GM23248 (cell line): ENCODE measurements at places on chromosomes 12 and 14.

DNA sequence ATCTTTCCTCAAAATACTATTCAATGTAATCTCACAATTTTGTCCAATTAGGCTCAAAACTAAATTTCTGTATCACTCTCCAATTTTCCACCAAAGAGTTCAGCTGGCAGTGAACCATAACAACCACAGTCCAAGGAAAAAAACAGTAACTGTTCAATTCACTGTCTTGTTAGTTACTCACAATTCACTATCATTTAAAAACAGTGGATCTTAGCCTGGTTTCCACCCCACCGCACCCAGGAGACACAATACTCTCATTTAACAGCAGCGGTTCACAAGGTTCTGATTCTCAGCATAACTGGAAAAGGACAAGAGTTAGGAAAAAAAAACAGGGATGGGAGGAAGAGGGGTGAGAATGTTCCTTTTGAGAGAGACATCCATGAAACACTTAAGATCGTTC is 40.5 kb downstream of the MED13L start:
- DNase-seq, result peak; percentile 35

DNA sequence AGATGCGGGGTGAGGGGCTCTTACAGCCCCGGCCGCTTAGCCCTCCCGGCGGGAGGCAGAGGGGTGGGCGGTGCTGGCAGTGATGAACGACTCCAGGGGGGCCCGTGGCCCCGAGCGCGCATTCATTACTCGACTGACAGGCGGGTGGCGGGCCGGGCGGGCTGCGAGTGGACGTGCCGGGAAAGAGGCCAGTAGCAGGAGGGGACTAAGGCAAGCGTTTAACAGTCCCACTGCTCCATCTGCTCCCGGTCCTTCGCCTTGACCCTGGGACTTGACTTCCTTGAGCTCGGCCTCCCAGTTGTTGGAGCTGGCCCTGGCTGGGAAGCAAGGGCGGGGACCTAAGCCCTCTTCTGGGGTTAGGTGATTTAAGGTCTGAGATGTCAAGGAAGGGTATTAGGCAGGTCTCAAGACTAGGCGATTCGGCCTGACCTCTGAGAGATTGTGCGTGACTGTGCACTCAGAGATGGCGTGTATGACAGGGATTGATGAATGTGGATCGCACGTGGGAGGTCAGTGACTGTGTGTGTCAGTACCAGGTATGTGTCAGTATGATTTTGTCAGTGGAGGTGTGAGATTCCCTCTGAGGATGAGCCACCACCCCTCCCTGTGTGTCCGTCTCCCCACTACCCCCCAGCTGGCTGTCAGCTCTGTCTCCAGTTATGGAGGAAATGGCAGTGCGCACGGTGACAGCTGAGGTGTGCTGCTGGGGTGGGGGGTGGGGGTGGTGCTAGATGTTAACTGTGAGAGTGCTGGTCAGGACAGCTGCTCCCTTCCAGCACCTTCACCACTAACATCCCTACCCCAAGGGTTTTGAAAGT is 3.6 kb upstream of the DNAJC22 start:
- peak; percentile 33 for DNase-seq

GRCh38 chr14:93745603-93746273 is 42.5 kb downstream of the PRIMA1 start:
- DNase-seq, result no peak

- DNase-seq, result no peak
These were observed 24.5 kb upstream of the JPH4 start for GRCh38 chr14:23603103-23603502.

DNA sequence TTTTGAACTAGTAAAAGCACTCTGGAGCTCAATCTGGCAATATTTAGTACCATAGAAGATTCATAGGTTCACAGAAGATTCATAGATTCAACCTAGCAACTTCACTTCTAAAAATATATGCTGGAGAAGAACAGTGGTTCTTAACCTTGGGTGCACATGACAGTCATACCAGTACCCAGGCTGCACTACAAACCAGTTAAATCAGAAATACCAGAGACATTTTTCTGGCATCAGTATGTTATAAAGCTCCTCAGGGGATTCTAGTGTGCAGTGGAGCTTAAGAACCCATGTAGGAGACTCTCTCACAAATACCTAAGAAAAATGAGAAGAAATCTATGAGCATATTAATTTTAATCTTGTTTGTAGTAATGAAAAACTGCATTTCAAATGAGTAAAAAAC is 46.6 kb downstream of the CNTN1 start:
- DNase-seq, result no peak

DNA sequence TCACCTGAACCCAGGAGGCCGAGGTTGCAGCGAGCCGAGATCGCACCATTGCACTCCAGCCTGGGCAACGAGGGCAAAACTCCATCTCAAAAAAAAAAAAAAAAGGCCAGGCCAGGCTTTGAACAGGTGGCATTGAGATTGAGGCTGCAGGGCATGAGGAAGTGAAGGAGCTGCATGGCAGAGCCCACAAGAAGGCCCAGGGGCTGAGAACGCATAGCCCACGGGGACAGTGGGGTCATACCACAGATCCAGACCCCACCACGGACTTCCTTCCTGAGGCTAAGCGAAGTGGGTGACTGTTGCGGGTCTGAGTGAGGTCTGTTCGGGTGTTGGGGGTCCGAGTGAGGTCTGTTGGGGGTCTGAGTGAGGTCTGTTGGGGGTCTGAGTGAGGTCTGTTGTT is 7.8 kb downstream of the JAG2 start:
- no peak for DNase-seq

GRCh38 chr14:104135904-104136471 is 2.4 kb upstream of the KIF26A start:
- no peak for DNase-seq

GRCh38 chr14:19729763-19730162 is 13.6 kb upstream of the OR4Q3 start:
- no peak for DNase-seq

GRCh38 chr14:22613736-22614239 is 15.7 kb downstream of the ABHD4 start:
- DNase-seq, result no peak

GRCh38 chr12:104219908-104220404 is 4.4 kb downstream of the TXNRD1 start:
- DNase-seq, result peak; percentile 87

GRCh38 chr12:114789821-114790220 is 105.8 kb upstream of the TBX3 start:
- no peak for DNase-seq

- DNase-seq, result peak; percentile 91
These were observed at the start of gene TMEM120B for GRCh38 chr12:121712461-121713256. TMEM120B (plus strand) TSS chr12:121712752; CDS start chr12:121712896, 144 bp downstream.

DNA sequence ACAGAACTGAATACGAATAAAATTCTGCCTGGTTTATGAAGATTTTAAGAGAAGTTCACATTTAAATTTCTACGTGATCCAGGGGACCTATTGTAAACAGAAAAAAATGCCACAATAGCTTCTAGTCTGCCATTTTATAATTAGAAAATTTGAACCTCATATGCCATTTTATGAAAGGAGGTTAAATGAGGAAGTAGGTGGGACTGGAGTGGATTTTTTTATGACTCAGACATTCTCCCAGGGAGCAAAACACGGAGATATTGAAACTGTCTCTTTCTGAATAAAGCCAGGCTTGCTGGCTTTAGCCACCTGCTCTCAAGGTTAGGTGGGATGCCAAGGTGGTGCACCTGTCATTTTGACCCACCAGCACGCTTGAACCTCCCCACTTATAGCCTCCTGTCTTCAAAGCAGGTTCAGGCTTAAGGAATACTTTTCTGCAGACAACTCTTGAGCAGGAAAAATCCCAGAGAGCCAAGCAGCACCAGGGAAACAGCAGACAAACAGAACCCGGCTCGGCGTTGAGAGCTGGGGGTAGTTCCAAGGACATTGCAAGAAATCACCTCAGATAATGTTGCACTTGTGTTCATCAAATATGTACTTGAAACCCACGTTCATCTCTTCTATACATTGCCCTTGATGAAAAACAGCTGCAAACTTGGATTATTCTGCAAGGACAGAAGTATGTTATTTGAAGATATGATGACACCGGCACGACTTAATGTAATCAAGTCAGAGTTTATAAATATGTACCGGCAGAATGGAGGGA is 203.7 kb downstream of the PPM1H start:
- DNase-seq, result peak; percentile 83

DNA sequence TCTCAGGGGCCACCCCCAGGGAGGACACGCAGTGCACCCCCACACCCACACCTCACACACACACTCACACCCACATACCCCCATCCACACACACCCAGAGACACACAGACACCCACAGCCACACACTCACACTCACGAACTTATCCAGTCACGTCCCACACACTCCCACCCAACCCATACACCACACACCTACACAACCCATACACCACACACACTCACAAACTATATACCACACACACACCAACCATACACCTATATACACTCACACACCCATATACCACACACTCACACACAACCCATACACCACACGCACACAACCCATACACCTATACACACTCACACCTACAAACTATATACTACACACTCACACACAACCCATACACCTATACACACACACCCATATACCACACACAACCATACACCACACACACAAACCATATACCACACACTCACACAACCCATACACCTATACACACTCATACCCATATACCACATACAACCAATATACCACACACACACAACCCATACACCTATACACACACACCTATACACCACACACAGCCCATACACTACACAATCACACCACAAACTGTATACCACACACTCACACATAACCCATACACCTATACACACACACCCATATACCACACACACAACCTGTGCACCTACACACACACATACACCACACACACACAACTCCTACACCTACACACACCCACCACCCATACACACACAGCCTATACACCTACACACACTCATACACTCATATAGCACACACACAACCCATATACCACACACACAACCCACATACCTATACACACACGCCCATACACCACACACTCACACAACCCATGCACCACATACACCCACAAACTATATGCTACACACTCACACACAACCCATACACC is 42.7 kb downstream of the TMEM121 start:
- no peak for DNase-seq

DNA sequence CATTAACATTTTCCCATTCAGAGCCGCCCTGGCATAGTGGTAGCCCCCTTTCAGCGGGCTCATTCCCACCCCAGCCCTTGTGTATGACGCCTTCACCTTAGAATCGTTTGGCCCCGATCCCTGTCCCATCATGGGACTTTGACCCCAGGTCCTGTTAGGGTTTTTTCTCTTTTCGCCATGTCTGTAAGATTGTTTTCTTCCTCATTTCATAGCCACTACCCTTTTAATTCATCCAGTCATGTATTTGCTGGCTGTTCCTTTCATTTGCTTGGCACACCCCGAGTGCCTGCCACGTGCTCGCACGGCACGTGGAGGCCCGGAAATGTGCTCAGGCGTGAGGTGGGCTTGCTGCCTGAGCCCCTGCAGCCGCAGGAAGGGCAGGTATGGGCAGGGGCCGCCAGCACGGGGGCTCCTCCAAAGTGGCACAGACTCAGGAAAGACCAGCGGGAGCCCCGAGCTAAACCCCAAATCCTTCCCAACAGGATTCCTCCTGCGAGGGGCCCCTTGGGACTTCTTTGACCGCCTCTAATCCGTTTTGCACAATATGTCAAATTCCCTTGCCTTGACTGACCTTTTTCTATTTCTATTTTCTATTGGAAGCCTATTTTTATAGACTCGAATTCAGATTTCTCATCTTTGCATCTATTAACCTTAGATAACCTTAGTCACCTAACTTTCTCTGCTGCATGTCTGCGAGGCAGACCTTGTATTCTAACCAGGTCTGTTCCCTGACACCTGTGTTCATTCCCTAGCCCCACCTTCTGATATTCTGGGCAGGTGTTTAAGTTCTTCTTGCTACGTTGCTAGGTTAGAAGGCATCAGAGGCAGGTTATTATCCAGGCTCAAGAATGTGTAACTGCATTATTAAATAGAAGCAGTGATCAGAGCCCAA is 114.8 kb downstream of the EML1 start:
- DNase-seq, result no peak

DNA sequence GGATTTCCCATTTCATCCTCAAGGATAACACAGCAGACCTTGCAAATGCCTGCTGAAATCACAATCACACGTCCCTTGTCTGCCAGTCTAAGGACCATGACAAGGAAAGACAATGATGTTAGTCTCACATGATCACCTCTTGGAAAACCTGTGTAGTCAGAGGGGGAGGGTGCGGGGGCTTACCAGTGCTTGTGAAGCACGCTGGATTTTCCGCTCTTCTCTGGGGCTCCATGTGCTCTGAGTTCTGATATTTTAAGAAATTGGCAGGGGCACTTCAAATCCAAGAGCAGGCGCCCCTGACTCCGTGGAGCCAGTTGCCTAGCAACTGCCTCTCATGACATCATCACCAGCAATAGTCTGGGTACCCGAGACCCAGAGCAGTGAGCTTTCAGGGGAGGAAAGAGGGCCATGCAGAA is 200.9 kb upstream of the C14orf180 start:
- no peak for DNase-seq

DNA sequence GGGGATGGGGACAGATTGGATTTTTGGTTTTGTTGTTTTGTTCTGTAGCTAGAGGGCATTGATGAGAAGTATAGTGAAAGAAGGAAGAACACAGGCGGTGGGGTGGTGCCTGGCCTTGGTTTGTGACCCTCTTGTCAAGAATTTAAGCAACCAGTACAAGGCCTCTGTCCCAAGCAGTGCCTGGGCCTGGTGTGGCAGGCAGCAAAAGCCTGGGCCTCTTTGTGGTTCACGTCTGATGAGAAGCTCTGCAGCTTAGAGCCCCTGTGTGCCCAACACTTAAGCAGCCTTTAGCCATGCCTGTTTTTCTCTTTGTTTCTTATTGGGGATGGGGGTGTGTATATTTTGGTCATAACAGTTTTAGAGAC is 98.0 kb downstream of the PPP2R5C start:
- DNase-seq, result no peak

DNA sequence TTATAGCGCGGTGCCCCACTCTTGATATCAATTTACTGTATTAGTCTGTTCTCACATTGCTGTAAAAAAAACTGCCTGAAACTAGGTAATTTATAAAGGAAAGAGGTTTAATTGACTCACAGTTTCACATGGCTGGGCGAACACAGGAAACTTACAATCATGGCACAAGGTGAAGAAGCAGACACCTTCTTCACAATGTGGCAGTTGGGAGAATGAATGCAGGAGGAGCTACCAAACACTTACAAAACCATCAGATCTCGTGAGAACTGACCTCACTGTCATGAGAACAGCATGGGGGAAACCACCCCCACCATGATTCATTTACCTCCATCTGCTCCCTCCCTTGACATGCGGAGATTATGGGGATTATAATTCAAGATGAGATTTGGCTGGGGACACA is 42.3 kb downstream of the FBXO34 start:
- DNase-seq, result no peak

DNA sequence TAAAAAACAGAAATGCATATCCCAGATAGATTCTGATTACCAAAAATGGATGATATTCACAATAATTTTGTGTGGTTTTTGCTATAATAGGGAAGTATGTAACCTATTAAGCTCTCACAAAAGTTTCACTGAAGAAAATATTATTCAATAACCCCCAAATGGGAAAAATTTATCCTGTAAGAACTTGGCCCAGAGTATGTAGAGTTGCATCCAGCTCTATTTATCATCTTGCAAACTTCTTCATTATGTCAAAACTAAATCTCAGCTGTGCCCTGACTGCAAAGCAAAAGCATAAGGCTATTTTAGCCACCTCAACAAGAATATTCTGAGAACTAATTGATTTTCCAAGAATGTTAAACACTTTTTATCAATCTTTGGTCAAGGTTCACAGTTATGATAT is 199.2 kb downstream of the PAX9 start:
- no peak for DNase-seq
